ENCODE measurements at places on chromosomes 13 and 19.

- no peak for DNase-seq
These were observed 72.4 kb upstream of the ARHGEF7 start for GRCh38 chr13:111042661-111043226.

GRCh38 chr13:23146811-23147625 is 33.8 kb upstream of the SGCG start:
- DNase-seq: no peak

- DNase-seq: no peak
These were observed 683.8 kb upstream of the SGCG start for GRCh38 chr13:22496803-22497508.

- DNase-seq: no peak
These were observed 10.6 kb downstream of the PTBP1 start for GRCh38 chr19:807627-808422.

- no peak for DNase-seq
These were observed 12.2 kb downstream of the PRKCSH start for GRCh38 chr19:11447347-11448262.

Data from NCI-H187 (cell line).